ENCODE measurements at places on chromosomes 5 and 9. TPM values are rescaled to one million over a fixed set of nuclear protein-coding genes. Genes with fewer than 3 reads are reported as not detected.

Gene SH3GL2
- total RNA-seq, result 0.29 TPM

DNA sequence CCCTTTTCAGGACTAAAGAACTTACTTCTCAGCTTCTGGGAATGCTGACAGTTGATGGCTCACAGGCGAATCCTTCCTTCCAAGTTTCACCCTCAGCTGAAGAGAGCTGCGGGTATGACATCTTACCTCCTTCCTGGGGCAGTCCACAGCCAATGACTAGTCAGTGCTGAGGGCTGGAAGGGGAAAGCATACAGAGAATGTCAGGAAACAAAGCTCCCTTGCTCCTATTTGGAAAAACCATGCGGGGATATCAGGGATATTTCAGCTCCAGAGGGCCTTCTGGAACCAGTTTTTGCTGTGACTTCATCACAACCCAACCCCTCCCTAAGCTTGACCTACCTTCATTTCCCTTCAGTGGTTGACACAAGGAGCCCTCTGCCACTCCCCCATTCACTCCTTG, 15.7 kb downstream of the FTMT start:
- H3K4me3 ChIP-seq, result no peak overlapping the region
- no peaks in the 10 kb centered on the region for H3K27me3 ChIP-seq
- no peaks in the 10 kb centered on the region for H3K36me3 ChIP-seq
- DNase-seq, result no peak
- no peak overlapping the region for H3K27ac ChIP-seq

DNA sequence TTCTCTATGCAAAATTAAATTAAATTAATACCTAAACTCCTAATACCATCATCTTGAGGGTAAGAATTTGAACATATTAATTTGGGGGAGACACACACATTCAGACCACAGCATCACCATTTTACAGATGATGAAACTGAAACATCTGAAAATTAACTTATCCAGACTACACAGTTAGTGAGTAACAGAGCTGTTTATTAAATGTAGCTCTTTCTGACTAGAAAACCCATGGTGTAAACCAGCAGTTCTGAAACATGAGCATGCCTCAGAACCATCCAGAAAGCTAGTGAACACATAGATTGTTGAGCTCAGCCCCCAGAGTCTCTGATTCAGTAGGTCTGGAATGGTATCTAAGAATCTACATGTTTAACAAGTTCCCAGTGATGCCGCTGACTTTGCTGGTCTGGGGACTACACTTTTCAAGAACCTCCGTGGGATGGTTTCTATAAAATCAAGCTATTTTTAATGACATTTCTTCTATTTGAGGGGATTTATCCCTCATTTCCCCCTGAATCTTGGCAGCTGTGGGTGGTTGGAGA, 113.5 kb downstream of the RORB start:
- no peak for DNase-seq
- H3K27ac ChIP-seq, result no peak overlapping the region
- H3K4me1 ChIP-seq, result no peaks in the 10 kb centered on the region
- H3K27me3 ChIP-seq, result no peaks in the 10 kb centered on the region

DNA sequence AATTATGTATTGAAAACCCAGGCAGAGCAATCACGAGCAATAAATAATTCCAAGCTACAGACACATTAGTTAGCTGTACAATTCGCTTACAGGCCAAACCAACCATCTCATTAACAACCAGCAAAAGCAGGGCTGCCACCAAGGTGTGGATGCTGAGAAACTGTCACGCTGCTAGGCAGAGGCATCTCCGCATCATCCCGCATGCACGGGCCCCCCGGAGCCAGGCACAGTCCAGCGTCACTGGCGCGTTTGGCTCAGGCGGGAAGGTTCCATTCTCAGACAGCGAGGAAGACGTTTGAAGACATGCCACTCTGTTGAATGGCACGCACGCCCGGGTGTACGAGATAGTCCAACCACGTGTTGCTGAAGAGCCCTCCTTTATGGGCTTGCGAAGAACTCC, 184.0 kb downstream of the OLFM1 start:
- no peaks in the 10 kb centered on the region for H3K36me3 ChIP-seq
- DNase-seq, result no peak
- no peak overlapping the region for H3K27ac ChIP-seq
- H3K4me3 ChIP-seq, result no peak overlapping the region

Gene LTC4S
- 1.4 TPM for total RNA-seq

Data from osteoblast (primary cell).